ENCODE measurements at places on chromosomes 1 and 21.

DNA sequence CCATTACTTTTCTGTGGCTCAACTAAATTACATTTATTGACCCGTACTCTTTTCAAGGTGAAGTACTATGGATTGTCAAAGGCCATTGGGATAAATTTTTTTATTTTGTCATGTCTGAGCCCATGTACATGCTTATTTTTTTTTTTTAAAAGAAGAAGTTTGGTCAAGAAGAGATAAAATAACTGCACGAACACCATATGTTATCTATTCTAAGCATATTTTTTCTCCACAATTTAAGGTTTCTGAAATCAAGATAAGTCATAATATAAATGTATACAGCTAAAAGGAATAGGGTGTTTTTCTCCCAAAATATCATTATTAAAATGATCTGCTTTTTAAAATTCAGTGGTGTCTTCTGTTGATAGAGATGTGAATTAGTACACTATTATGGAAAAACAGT, 35.0 kb upstream of the SH2D1B start:
- no peak for DNase-seq
- no peaks in the 10 kb centered on the region for H3K36me3 ChIP-seq
- H3K27me3 ChIP-seq, result peaks cover 22% of the 10 kb centered on the region
- no peak overlapping the region for H3K4me3 ChIP-seq

- H3K27ac ChIP-seq, result no peak overlapping the region
- no peak overlapping the region for H3K4me3 ChIP-seq
- H3K4me1 ChIP-seq, result peaks cover 18% of the 10 kb centered on the region
- H3K36me3 ChIP-seq, result no peaks in the 10 kb centered on the region
Measured at GRCh38 chr1:47951026-47951425, 46.2 kb downstream of the TRABD2B start.

GRCh38 chr21:45917241-45917640, 64.3 kb upstream of the COL6A1 start:
- H3K27me3 ChIP-seq, result no peaks in the 10 kb centered on the region
- DNase-seq, result no peak
- no peaks in the 10 kb centered on the region for H3K36me3 ChIP-seq
- no peak overlapping the region for H3K4me3 ChIP-seq

DNA sequence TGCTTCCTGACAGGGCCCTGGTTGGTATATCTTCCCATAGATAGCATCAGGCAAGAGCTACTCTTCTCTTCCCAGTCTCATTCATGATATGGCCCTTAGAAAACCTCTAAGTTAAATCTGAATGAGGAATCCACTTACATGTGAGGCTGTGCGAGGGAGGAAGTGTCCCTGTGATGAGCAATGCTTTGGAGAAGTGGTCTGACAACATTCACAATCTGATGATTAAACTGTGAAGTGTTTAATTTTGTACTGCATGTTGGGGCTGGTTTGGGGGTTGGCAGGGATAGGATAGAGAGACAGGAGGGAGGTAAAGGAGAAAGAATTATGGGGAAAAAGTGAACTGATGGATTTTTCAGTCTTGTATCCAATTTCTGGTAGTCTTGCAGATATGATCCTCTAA, 421.2 kb upstream of the DAB1 start:
- no peak for DNase-seq
- H3K27me3 ChIP-seq, result no peaks in the 10 kb centered on the region
- H3K36me3 ChIP-seq, result no peaks in the 10 kb centered on the region
- H3K4me1 ChIP-seq, result peaks cover 13% of the 10 kb centered on the region
- H3K27ac ChIP-seq, result no peak overlapping the region
- no peak overlapping the region for H3K4me3 ChIP-seq

- no peaks in the 10 kb centered on the region for H3K36me3 ChIP-seq
- DNase-seq, result no peak
- no peak overlapping the region for H3K4me3 ChIP-seq
- H3K4me1 ChIP-seq, result peaks cover 16% of the 10 kb centered on the region
- peaks cover 47% of the 10 kb centered on the region for H3K27me3 ChIP-seq
- H3K27ac ChIP-seq, result no peak overlapping the region
Measured at GRCh38 chr1:110240476-110241210, 30.5 kb downstream of the KCNC4 start.

GRCh38 chr1:171367436-171367835, 53.5 kb downstream of the FMO4 start:
- H3K4me3 ChIP-seq, result no peak overlapping the region
- no peaks in the 10 kb centered on the region for H3K4me1 ChIP-seq
- no peaks in the 10 kb centered on the region for H3K36me3 ChIP-seq
- H3K27me3 ChIP-seq, result no peaks in the 10 kb centered on the region
- H3K27ac ChIP-seq, result no peak overlapping the region
- no peak for DNase-seq

DNA sequence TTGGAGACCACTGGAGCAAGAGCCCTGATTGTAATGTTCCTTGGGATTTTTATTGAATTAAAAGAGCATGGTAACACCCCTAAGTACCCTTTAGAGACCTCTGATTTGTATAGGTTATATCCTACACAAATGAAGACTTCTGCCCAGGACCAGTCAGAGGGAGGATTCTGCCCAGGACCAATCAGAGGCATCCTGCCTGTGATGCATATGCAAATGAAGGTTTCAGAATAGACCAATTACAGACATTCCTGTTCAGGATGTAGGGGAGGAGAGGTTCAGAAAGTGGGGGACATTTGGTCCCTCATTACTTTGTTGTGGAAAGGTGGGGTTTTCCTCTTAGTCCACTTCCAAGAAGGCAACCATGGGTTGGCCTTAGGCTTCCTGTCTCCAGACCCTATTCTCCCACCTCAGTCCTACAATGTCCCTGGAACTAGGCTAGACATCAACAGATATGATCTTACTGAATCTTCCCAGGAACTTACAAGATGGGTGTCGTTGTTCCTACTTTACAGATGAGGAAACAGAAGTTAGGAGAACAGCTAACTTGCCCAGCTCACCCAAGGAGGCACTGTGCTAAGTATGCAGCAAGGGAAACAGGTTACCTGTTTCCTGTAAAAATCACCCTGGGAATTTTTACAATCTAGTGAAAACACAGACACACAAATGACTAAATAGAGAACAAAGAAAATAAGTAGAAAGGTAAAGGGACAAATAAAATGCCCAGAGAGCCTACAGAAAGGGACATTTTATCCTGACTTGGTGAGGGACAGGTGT, 36.8 kb upstream of the SFPQ start:
- no peak overlapping the region for H3K4me3 ChIP-seq
- H3K27ac ChIP-seq, result no peak overlapping the region
- H3K36me3 ChIP-seq, result no peaks in the 10 kb centered on the region
- no peak for DNase-seq
- no peaks in the 10 kb centered on the region for H3K27me3 ChIP-seq
- no peaks in the 10 kb centered on the region for H3K4me1 ChIP-seq

GRCh38 chr1:218488986-218489385, 143.8 kb downstream of the TGFB2 start:
- H3K4me1 ChIP-seq, result peaks cover 11% of the 10 kb centered on the region
- DNase-seq, result no peak
- no peaks in the 10 kb centered on the region for H3K36me3 ChIP-seq
- H3K27ac ChIP-seq, result no peak overlapping the region
- no peak overlapping the region for H3K4me3 ChIP-seq

GRCh38 chr1:198647055-198647454, 8.2 kb downstream of the PTPRC start:
- DNase-seq, result no peak
- H3K27ac ChIP-seq, result no peak overlapping the region
- H3K36me3 ChIP-seq, result no peaks in the 10 kb centered on the region
- no peaks in the 10 kb centered on the region for H3K4me1 ChIP-seq
- H3K4me3 ChIP-seq, result no peak overlapping the region
- no peaks in the 10 kb centered on the region for H3K27me3 ChIP-seq

DNA sequence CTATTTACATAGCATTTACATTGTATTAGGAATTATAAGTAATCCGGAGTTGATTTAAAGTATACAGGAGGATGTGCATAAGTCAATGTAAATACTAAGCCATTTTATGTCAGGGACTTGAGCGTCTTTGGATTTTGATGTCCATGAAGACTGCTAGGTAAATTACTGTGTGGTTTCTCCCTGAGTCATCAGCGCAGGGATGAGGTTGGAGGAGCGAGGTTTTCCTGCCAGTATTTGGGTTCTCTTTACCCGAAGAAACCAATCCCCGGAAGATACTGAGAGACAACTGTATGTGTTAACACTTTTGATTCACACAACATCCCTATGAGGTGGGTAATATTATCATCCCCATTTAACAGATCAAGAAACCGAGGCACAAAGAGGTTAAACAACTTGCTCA, 29.3 kb downstream of the BATF3 start:
- H3K36me3 ChIP-seq, result no peaks in the 10 kb centered on the region
- no peak overlapping the region for H3K27ac ChIP-seq
- H3K4me1 ChIP-seq, result peaks cover 26% of the 10 kb centered on the region
- no peak overlapping the region for H3K4me3 ChIP-seq
- peaks cover 36% of the 10 kb centered on the region for H3K27me3 ChIP-seq

DNA sequence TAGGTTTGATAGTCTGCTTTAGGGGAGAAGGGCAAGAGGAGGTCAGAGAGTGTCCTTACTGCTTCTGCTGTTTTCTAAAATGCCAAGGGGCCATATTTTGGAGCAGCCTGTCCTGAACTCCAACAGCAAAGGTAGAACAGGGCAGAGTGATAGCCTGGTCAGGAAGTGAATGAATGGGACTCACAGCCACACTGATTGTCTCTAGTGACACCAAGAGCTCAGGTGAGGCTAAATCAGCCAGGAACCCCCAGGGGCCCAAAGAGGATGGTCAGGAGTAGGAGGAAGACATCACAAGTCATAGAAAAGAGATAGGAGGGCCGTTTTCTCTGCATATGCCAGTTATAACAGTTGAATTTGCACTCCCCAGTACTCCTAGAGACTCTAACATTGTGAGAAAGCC, 97.4 kb upstream of the DUSP10 start:
- no peaks in the 10 kb centered on the region for H3K4me1 ChIP-seq
- H3K27ac ChIP-seq, result no peak overlapping the region
- DNase-seq, result no peak
- H3K27me3 ChIP-seq, result peaks cover 4% of the 10 kb centered on the region
- no peaks in the 10 kb centered on the region for H3K36me3 ChIP-seq

DNA sequence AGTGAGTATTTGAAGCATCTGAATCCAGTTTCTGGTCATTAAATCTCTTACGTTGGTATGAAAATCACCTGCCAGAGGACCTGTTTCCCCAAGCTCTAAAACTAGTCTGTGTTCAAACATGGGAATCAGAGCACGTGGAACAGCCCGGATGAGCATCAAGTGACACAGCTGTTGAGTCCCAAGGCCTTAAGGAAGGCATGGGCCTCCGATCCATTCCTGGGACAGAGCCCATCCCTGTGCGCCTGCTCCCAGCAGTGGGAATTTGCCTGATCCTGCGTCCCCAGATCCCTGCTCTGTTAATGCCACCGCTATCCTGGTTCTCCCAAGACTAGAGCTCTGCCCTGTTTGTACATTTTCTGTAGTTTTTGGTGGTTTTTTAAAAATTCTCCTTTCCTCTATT, 68.4 kb upstream of the FBXO28 start:
- H3K4me1 ChIP-seq, result no peaks in the 10 kb centered on the region
- no peak for DNase-seq
- H3K36me3 ChIP-seq, result no peaks in the 10 kb centered on the region
- no peak overlapping the region for H3K4me3 ChIP-seq
- peaks cover 13% of the 10 kb centered on the region for H3K27me3 ChIP-seq

- peak overlapping the region; percentile 58 for H3K27ac ChIP-seq
- H3K36me3 ChIP-seq, result peaks cover 17% of the 10 kb centered on the region
- no peaks in the 10 kb centered on the region for H3K27me3 ChIP-seq
- no peak overlapping the region for H3K4me3 ChIP-seq
- DNase-seq, result no peak
Measured at GRCh38 chr1:8598060-8598724, 219.2 kb downstream of the RERE start.

- no peak for DNase-seq
- no peaks in the 10 kb centered on the region for H3K4me1 ChIP-seq
- no peak overlapping the region for H3K27ac ChIP-seq
Measured at GRCh38 chr1:171127501-171127900, 36.8 kb downstream of the FMO3 start.

- DNase-seq, result no peak
- no peaks in the 10 kb centered on the region for H3K27me3 ChIP-seq
- no peaks in the 10 kb centered on the region for H3K4me1 ChIP-seq
- no peak overlapping the region for H3K4me3 ChIP-seq
- peaks cover 3% of the 10 kb centered on the region for H3K36me3 ChIP-seq
Measured at GRCh38 chr1:168297019-168297730, 16.5 kb downstream of the TBX19 start.

DNA sequence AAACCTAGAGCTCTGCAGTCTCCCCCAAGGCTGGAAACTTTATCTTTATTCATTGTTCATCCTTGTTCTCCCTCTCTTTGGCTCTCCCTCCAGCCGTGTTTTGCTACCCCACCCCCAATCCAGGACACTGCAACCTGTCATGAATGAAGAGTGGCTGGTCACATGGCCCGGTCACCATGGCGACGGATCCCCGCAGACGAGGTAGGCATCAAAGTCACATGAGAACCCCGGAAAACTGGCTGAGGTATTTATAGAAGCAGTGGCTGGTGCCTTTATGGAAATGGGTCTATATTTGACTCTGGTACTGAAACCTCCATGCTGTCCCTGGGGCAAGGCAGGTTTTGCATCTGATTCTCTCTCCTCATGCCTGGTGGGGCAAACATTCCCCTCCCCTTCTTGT, 13.4 kb upstream of the SLC6A17 start:
- peak overlapping the region; percentile 19 for H3K27ac ChIP-seq
- peaks cover 66% of the 10 kb centered on the region for H3K27me3 ChIP-seq
- no peak for DNase-seq
- no peaks in the 10 kb centered on the region for H3K36me3 ChIP-seq

DNA sequence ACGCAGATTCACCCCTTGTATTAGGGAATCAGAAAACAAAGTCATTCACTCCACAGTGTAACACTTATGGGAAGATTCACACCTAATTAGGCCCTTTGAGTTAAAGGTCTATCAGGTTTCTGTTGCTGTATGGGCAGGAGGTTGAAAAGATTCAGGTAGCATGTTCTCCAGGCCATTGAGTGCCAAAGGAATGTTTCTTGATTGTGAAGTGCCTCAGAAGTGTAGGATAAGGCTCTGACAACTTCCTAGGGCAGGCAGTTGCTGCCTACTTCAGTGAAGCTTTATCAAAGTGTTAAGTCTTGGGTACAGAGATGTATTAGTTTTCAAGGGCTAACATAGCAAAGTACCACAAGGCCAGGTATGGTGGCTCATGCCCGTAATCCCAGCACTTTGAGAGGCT, 48.7 kb upstream of the RGS18 start:
- H3K27ac ChIP-seq, result no peak overlapping the region
- H3K4me1 ChIP-seq, result peaks cover 8% of the 10 kb centered on the region
- no peak overlapping the region for H3K4me3 ChIP-seq
- DNase-seq, result no peak
